ENCODE measurements at places on chromosomes 1 and 21.
A peak's percentile ranks its signal among the peaks of the same experiment; 100 is the strongest.

GRCh38 chr1:18246543-18246942 lies 138.9 kb downstream of the IGSF21 start:
- DNase-seq, result no peak

GRCh38 chr1:7380712-7381111 lies 390.4 kb upstream of the VAMP3 start:
- no peak for DNase-seq

GRCh38 chr1:164664127-164664526 lies 105.1 kb downstream of the PBX1 start:
- no peak for DNase-seq

GRCh38 chr1:156126043-156126629 lies 11.6 kb downstream of the LMNA start:
- peak; percentile 76 for DNase-seq

- no peak for DNase-seq
Observed at GRCh38 chr1:28037206-28037605, 51.2 kb downstream of the EYA3 start.

GRCh38 chr1:100440075-100440809 lies 87.9 kb downstream of the CDC14A start:
- DNase-seq, result peak; percentile 86

DNA sequence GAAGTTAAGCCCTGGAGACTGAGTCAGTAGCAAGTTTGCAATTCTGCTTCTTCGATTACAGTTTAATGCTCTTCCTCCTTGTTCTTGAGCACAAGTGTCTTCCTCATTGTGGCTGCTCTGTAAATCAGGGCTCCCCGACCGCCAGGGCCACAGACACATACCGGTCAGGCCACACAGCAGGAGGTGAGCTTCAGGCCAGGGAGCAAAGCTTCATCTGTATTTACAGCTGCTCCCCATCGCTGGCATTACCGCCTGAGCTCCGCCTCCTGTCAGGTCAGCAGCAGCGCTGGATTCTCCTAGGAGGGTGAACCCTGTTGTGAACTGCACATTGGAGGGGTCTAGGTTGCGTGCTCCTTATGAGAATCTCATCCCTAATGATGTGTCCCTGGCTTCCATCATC lies 1.7 kb upstream of the TRAPPC10 start:
- DNase-seq, result no peak

DNA sequence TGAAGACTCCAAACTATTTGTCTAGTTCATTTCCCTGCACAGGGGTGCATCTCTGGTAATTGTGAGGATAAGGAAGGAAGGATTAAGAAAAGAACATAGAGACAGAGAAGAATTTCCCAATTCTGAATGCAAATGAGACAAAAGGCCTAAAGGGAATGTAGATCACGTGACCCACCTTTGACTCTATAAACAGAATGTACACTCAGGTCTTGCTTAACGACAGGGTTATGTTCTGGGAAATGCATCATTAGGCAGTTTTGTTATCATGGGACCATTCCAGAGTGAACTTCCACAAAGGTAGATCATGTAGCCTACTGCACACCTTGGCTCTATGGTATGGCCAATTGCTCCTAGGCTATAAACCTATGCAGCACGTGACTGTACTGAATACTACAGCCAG lies 252.3 kb upstream of the ZP4 start:
- no peak for DNase-seq

DNA sequence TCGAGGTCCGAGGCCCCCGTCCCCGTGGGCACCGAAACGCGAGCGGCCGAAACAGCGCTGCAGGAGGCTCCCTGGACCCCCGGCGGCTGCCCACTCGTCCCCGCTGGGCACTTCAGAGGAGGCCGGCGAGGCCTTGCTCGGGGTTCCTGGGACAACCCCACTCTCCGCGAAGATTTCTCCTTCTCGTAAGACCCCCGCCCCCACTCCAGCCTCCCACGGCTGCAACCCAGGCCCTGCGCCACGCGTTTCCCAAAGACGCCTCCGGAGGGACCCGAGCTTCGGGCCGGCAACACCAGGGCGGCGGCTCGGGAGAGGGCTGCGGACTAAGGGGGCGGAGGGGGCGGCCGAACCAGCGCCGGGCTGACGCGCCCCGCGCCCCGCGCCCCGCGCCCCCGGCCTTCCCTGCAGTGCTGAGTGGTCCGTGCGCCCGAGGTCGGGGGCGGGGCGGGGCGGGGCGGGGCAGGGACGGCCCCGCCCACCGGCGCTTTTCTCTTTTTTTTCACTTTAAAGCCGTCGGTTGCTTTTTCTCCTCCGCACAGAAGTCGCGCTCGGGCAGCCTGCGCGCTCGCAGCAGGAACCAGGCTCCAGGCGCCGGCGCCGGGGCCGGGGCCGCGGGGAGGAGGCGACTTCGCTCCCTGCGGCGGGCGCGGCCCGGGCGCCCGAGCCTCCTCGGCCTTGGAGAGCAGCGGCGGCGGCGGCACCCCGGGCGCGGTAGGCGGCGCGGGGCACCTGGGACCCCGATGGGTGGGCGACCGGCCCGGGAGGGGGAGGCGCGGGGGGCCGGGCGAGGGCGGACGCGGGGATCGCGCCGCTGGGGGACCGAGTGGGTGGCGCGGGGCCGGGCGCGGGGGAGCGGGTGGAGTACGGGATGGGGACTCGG lies at the start of gene SPSB1:
Gene SPSB1 (plus strand): TSS at position 534 of the 880 bp plus-strand sequence. CDS start 62,998 bp downstream, outside the sequence.
- peak; percentile 79 for DNase-seq

- DNase-seq, result no peak
Observed at GRCh38 chr1:36486439-36487335, 4.0 kb upstream of the CSF3R start.

- no peak for DNase-seq
Observed at GRCh38 chr1:227913764-227914721, 33.7 kb downstream of the WNT9A start.

DNA sequence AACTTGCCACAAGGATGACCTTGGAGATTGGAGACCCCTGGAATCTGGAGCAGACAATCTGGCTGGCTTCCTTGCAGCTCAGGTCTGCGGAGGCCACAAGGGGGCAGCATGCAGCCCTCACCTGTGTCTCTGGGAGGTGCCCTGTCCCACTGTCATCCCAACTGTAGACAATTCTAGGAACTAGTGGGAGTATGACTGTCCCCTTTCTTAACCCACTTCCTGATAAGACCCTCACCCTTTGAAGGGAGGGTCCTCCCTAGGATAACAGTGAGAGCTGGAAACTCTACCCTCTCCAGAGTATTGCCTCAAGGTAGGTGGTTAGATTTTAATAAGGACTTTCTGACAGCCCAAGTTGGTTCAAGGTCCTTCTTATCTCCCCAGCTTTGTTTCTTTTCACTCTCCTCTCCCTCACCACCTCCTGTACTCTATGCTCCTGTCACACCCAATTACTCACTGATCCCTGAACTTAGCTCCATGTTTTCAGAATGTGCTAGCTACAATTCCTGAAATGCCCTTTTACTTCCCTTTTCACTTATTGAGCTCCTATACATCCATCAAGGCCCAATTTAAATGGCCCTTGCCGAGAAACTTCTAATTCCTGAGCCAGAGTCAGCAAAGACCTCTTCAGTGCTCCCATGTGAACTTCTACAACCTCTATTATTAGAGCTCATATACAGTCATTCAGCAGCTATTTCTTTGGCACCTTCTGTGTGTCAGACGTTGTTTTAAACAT lies 9.2 kb upstream of the KCNQ4 start:
- DNase-seq, result peak; percentile 63

DNA sequence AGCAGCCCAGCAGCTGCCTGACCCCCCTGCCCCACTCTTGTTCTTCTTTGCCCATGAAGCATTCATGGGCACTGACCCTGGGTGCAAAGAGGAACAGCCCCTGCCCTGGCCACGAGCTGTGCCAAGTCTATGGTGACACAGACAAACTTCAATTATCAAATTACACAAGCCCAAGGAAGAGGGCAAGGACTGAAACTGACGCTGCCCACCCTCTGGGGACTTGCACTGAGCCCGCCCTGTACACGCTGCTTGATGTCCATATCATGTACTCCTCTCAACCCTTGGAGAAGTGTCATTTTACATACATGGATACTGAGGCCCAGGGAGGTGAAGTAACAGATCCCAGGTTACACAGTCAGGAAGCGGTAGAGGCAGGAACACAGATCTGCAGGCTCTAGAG lies 32.1 kb downstream of the NKAIN1 start:
- DNase-seq, result no peak

DNA sequence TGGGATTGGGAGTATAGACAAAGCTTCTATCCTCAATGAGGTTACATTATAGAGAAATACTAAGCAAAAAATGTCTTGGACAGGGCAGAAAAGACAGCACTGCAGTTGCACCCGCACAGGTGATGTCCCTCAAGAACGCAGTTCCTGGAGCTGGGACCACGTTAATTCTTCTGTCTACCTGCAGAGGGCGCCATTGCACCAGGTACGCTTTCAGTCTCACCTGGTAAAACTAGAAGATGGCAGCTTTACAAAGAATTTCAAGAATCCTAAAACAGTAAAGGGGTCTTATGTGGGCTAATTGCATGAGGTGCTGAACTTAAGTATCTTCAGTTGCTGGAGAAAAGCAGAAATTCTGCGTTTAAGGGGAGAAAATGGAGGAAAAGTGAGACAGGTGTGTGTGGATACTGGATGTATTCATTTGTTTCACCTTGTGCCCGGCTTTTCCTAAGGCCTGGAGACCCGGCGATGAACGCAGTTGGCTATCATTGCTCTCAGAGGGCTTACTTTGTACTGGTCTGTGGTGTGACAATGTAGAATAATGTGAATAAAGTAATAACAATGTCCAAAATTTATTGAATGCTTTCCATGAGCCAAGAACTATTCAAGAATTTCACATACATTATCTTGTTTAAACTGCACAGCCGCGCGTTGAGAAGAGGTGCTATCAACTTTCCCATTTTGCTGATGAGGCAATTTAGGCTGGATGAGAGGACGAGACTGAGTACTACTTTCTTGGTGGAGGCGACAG lies 276.3 kb upstream of the GREM2 start:
- peak; percentile 29 for DNase-seq

GRCh38 chr1:85799737-85800136 lies 91.5 kb upstream of the ZNHIT6 start:
- no peak for DNase-seq

GRCh38 chr1:145983960-145984830 lies 12.2 kb downstream of the TXNIP start:
- peak; percentile 62 for DNase-seq

- no peak for DNase-seq
Observed at GRCh38 chr1:193740762-193741161, 554.3 kb upstream of the B3GALT2 start.

GRCh38 chr21:26148840-26149354 lies 21.7 kb downstream of the APP start:
- no peak for DNase-seq

DNA sequence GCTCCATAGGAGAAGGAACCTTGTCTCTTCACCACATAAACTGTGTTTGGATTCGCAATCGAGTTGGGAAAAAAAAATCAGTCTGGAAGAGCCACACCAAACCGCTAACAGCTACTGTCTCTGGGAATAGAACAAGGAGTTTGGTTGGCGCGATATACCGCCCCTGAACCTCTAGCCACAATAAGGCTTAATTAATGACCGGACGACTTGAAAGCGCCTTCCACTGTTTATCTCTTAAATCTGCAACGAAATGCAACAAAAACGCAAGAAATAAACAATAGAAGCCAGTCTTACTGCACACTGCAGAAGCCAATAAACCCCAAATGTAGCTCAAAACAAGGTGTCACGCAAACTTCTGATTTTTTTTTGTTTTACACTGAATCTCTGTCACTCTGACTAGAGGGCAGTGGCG lies 10.9 kb downstream of the BTBD19 start:
- DNase-seq, result no peak

DNA sequence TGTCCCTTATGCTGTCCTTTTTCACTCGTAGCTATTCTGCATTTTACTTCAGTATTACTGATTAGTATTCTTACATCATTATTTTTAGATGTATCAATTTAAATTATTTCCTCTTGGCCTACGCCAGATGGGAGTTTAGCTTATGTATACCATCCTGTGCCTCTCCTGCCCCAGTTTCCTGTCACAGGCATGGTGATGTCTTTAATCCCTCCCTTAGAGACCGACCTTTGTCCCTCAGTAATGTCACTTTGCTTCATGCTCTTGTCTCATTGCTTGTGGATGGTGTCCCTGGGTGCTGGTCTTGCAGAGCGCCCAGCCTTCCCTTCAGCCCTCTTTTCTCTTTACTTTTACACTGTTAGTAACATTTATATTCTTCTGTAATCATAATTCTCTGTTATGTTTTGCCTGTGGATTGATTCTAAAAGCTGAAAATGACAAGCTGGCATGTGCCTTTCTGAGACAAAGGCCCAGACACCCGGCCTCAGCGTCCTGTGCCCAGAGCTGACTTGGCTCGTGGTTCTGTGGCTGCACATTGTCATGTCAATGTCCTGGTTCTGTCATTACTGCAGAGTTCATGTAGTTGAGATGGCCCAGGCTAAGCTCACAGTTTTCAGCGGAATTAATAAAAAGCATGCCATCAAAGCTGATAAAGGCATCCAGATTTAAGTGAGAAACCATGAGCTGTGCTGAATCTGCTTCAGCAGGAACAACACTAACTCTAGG lies 100.7 kb downstream of the MTR start:
- no peak for DNase-seq

DNA sequence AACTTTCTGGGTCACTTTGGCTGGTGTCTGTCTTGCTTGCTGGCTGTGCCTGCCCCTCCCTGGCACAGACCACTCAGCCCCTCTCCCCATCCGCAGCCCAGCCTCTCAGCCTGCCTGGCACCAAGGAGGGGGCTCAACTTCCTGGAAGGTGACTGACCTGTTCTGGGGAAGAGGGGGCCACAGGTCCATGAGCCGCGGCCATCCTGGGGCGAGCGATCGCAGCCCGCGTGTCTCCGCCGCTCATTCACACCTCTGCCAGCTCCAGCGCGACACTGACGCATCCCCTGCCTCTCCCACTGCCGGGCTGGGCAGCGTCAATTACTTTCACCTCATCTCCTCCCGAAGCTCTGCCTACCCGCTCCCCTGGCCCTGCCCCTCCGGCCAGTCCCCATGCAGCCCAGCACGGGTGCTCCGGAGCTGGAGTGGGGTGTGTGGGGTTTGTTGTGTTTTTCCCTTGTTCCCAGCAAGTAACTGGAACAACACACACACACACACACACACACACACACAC lies 14.3 kb downstream of the SLC6A9 start:
- no peak for DNase-seq

- no peak for DNase-seq
Observed at GRCh38 chr21:38142224-38142623, 114.6 kb upstream of the KCNJ15 start.

GRCh38 chr1:178282949-178283367 lies 189.1 kb downstream of the RASAL2 start:
- DNase-seq, result no peak

- DNase-seq, result no peak
Observed at GRCh38 chr1:54027848-54028247, 9.9 kb upstream of the LDLRAD1 start.

DNA sequence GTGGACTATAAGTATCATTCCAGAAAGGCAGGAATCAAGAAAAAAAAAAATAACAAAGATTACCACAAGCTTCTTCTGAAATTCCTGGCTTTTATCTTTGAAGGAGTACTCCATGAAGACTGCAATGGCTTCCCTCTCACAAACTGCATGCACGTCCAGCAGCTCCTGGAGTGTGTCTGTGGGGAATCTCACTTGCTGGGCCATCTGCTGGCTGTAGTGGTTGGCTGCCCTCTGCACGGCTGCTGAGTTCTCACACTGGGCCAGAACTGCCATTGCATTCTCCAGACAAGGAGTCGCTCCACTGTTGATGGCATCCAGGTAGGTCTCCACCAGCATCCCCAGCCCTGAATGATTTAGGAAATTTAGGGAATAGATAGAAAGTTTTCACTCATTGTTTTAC lies 23.3 kb upstream of the GBP2 start:
- no peak for DNase-seq

Data from activated CD4-positive, alpha-beta memory T cell treated with anti-CD3 and anti-CD28 coated beads, Interleukin-2, amount 10 ng/mL, durations not matched to agents 7 days and 5 days (primary cell).